Left renal pelvis (tissue), 4 donors: ENCODE measurements at places on chromosomes 5 and 9.

DNA sequence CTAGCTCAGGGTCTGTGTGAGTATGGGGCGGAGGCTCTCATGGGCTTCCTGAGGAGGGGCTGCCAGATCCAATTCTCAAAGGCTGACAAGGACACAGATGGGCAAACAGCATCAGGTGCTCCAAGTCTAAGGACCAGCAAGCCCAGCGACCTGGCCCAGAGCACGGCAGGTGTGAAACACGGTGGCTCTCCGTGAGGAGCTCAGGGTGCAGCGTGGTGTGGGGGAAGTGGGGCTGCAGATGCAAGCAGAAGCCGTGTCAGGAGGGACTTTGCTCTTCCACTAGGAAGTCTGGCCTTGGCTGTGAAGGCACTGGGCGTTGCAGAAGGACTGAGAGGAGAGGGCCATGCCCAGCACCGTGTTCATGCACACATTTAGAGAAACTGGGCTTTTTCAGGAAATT is 420.0 kb downstream of the GADD45G start:
- DNase-seq: no peak

DNA sequence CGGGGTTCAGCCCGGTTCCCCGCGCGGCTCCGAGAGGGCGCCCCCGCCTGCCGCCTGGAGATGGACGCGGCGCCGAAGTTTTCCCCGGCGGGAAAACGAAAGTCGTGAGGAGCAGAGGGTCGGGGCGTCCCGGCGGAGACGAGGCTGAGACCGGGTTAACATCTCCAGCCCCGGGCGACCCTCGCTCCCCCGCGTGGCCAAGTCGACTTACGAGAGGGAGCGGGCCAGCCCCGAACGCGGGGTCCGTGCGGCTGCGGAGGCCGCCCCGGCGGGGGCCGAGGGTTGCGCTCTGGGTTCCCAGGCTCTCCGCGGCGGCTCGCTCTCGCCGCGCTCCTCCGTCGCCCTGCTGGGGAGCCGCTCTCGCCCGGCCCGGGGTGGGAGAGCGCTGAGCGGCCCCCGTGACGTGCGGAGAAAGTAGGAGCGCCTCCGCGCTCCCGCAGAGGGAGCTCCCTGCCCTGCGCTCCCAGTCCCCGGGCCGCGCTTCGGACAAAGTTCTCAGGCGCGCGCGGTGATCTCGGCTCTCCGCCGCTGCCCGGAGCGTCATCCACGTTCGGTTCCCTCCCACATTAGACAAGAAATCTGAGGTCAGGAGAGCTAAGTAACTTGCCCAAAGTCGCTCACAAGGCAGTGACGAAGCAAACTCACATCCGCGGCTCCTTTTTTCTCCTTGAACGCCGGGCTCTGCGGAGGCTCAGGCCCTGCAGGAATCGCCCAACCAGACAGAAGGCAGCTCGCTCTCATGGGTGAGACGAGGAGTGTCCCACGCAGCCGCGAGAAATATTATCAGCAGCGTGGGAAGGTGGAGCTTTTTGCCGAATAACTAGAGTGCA is 1.2 kb upstream of the GCNT4 start:
- DNase-seq: peak; percentile 57

DNA sequence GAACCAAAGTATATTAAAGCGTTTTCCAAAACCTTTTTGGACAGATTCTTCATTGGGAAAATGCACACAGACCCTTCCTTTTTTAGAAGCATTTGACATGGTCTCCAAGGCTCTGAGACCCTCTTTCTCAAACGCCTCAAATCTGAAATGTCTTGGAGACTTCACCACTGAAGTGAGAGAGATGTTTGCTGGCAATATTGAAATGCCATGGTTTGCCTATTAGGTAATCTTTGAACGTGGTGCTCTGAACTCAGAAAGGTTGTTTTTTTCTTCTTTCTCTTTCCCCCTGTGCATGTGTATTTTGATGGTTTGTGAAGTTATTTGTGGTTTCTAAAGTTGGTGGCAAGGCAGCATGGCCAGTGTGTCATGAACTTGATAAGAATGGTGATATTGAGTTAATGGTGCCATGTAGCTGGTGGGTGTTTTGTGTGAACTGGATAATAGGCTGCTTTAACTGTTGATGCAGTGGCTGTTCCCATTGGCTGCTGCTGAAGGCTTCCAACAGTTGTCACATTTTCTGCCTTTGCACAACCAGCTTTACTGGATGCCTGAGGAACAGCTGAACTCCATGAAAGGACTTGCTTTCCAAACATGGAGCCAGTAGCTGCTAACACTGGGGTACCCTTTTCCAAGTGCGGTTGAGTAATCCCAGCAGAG is 1.7 kb downstream of the PALM2AKAP2 start:
- DNase-seq: no peak

GRCh38 chr5:170353961-170354360 is 35.2 kb downstream of the KCNMB1 start:
- no peak for DNase-seq

GRCh38 chr5:154205441-154206117 is 15.0 kb downstream of the GALNT10 start:
- DNase-seq: no peak

DNA sequence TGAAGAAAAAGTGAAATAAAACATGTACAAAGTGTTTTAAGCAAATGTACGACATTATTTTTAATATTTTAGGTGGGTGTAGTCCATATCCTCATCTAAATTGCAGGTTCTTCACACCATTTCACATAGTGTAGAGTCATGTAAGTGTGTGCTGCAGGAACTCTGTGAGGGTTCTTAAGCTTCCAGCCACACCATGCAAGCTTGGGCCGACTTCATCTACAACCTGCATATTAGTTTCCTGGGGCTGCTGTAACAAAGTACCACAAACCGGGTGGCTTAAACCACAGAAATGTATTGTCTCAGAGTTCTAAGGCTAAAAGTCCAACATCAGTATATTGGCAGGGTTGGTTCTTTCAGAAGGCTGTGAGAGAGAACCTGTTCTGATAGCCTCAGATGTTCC is 10.2 kb downstream of the PAM start:
- no peak for DNase-seq

DNA sequence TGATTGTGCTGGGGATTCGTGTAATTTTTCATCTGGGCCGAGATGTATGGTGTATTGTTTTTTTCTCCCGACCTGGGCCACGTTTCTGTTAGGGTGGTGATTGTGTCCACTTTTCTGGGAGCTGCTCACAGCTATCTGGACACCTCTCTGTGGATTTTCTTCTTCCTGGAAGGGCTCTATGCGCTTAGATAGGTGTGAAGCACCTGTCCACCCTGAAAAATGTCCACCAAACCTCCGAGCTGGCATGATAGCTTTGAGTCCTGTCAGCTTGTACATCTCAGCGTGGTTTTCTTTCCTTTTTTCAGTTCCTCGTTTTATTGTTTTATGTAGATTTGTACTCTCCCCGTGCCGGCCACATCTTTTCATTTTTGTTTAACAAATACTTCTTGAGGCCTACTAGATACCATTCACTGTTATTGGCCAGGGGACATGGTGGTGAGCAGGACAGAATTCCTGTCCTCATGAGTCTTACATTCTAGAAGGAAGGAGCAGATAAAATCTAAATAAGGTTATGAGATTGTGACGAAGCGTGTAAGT is 1.1 kb downstream of the UGCG start:
- no peak for DNase-seq

DNA sequence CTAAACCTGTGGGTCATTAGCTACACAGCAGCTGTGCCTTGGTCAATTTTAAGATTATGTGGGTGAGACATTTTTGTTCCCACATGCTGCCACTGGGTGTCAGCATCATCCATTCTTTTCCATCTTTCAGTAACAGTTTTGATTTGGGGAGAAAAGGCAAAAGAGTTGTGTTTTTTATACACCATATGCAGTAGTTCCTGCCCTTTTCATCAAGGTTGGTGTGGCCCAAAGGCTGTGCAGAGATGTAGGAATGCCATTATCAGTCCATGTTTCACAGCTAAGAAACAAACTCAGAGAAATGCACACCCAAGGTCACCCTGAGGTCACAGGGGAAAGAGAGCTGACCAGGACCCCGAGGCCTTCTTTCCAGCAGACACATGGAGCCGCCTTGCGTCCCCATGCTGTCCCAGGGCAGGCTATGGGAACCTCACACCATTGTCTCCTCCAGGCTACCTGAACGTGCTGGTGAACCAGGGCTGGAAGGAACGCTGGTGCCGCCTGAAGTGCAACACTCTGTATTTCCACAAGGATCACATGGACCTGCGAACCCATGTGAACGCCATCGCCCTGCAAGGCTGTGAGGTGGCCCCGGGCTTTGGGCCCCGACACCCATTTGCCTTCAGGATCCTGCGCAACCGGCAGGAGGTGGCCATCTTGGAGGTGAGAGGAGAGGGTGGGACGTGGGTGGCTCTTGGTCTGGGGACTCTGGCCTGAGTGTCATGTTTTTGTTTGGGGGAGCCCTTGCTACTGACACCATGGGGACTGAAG is 27.8 kb upstream of the GRPEL2 start:
- DNase-seq: no peak

DNA sequence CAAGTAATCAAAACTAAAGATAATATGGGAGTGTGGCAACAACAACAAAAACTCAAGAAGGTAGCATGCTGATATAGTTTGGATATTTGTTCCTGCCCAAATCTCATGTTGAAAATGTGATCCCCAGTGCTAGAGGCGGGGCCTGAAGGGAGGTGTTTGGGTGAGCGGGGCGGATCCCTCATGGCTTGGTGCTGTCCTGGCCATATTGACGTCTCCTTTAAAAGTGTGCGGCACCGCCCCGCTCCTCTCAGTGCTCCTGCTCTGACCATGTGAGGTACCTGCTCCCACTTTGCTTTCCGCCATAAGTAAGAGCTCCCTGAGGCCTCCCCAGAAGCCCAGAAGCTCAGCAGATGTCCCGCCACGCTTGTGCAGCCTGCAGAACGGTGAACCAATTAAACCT is 25.6 kb downstream of the MED27 start:
- DNase-seq: no peak

- DNase-seq: no peak
Observed at GRCh38 chr9:4550777-4551484, 60.7 kb downstream of the SLC1A1 start.

DNA sequence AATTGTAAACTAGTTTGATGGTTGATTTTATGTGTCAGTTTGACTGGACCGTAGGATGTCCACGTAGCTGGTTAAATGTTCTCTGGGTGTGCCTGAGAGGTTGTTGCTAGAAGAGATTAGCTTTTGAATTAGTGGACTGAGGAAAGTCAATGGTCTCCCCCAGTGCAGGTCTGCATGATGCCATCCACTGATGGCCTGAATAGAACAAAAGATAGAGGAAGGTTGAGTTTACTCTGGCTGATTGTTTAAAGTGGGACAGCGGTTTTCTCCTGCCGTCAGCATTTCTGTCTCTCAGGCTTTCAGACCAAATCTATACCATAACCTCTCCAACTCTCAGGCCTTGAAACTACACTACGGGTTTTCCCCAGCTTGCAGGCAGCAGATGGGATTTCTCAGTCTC is 899.2 kb upstream of the WWC1 start:
- DNase-seq: no peak

GRCh38 chr9:121380846-121381245 is 10.8 kb upstream of the STOM start:
- no peak for DNase-seq

GRCh38 chr5:88776692-88777091 is 106.3 kb downstream of the MEF2C start:
- DNase-seq: no peak

GRCh38 chr5:112549127-112549526 is 130.1 kb upstream of the EPB41L4A start:
- DNase-seq: no peak

DNA sequence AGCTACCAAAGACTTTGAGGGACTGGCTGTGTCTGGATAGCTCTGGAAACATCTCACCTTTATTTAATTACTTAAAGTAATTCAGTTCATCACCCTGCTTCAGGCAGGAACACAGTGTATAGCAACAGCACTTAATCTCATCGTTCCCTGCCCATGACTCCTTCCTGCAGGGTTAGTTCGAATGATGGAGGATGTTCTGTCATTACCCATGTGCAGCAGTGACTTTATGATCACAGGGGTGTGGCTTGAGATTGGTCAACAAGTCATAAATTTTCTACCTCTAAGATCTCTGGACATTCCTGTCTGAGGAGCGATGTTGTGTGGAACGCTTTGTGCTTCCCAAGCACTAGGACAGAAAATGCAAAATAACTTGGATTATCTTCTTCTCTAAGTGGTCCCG is 37.1 kb upstream of the PRUNE2 start:
- DNase-seq: no peak

- DNase-seq: no peak
Observed at GRCh38 chr5:90871391-90871991, 312.9 kb downstream of the ADGRV1 start.

DNA sequence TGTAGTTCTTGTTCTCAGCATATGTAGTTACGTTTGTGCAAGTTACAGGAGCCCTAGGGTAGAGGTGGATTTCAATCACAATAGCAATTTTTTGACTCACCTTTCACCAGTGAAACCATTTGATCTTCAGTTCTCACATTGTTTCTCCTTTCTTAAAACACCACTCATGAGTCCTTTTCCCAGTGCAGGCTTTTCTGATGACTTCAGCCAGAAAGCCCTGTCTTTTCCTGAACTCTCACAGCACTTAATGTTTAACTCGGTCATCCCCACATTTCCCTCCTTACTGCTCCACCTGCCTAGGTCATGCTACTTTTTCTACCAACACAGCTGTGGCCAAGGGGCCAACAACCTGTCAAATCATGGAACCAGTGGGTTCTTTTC is 37.9 kb downstream of the ARHGEF28 start:
- DNase-seq: no peak

DNA sequence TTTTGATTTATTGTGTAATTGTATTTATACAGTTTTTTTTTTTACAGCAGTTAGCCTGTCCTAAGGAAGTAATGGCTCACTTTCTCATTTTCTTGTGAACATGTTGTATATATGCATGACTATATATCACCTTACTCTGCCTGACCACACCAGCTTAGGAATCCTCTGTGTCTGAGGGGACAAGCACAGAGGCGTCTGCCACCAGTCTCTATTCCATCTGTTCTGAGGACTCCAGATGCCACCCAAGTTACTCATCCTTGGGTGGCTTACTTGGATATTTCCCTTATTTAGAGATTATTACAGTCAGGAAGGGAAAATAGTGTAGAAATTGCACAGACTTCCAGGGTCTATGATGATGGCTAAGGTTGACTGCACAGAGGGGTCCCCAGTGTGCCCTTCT is 256.3 kb upstream of the C9orf72 start:
- no peak for DNase-seq

GRCh38 chr9:109745335-109746283 is 34.4 kb upstream of the PALM2AKAP2 start:
- DNase-seq: no peak

- DNase-seq: no peak
Observed at GRCh38 chr5:160657068-160657507, 194.9 kb downstream of the ATP10B start.

GRCh38 chr9:132597073-132597775 is 14.8 kb downstream of the BARHL1 start:
- DNase-seq: no peak

GRCh38 chr5:134258896-134259295 is 33.0 kb upstream of the PPP2CA start:
- no peak for DNase-seq

DNA sequence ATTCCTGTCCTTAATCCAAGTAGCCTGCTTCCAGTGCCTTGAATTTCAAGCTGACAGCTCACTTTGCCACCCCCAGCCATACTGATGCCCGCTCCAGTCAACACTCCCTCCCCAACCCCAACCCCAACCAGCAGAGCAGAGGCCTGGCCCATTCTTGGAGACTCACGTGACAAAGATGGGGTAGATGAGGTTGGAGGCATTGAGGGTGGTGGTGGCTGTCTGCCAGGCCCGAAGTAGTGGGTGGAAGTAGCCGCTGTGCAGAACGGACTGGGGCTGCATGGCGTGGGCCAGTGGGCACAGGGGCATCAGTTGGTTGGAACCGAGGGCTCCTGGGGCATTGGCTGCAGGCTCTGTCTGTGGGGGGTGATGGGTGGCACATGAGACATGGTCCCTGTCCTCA is 7.8 kb downstream of the ALAD start:
- DNase-seq: no peak
